ENCODE measurements at places on chromosomes 5 and 9.

GRCh38 chr5:146680846-146681584, 165.0 kb upstream of the GPR151 start:
- no peak for DNase-seq

DNA sequence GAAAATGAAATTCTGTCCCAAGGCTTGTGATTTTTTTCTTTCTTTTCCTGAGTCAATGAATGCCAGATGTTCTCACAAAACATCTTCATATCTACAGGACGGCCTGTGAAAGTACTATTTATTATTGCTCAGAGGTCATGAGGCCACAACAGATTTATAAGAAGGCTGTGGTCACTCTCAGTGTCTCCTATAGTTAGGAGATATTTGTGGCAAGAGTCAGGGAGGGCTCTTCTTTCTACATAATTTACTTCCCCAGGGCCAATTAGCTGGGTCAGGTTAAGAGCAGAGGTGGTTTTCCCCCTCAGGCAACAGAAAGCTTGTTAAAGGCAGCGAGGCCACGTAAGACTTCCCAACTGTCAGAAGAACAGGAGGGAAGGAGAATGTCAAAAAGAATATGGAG, 248.7 kb downstream of the SLIT3 start:
- no peak for DNase-seq

GRCh38 chr5:59725392-59725767, 168.1 kb downstream of the PDE4D start:
- no peak for DNase-seq

GRCh38 chr9:129938291-129938979, 103.2 kb downstream of the USP20 start:
- DNase-seq = no peak

- DNase-seq = no peak
Measured at GRCh38 chr9:99561961-99562565, 259.6 kb upstream of the NR4A3 start.

GRCh38 chr5:59976342-59976741, 82.8 kb upstream of the PDE4D start:
- DNase-seq = no peak

DNA sequence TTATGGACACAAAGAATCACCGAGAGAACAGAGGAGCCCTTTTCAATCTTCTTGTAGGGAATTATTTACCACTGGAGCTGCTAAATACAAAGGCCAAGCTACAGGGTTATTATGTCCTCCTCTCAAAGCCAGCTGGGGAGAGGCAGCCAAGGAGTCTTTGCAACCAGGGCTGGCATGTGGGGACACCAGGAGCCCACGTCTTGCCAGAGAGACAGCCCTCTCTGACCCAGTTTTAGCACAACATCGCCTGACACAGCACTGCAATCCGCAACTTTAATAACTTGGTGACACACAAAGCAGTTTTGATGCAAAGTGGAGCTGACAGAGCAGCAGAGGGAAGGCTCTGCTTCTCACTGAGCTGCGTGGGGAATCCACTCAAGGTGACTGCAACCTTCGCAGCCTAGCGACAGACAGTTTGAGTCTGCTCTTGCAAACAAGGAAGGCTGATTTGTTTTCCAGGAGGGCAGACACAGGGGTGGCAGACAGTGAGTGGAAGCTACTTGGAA, 33.6 kb downstream of the TLR4 start:
- no peak for DNase-seq

DNA sequence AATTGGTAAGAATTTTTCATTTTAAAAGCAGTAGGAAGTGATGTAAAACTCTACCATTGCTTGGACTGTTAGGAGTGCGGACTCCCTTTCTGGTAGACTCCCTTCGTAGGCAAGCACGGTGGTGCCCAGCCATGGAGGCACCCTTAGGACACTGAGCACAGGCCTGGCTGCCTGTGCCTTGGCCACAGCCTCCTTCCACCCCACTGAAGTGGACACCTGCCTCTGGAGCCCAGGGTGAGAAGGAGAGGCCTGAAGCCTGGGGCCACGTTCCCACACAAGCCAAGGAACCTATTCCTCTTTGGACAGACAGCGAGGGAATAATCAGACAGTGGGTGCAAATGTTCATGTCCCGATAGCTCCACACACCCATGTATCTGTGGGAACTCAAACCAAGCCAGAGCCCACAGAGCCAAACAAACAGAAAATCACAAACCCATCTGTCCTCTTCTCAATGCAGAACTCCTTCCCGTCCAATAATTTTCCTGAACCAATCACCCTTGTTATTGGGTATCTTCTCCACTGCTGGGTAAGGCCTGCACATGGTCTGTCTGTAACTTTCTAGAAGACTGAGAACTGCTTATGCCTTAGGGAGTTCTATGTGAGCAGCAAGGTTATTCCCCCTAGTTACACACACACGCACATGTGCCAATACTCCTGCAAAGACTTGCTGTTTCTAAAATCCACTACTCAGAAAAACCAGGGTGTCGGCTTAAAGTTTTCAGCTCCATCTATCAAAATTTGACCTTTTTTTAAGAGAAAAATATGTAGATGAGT, 45.2 kb downstream of the UBE2QL1 start:
- DNase-seq = no peak

- no peak for DNase-seq
Measured at GRCh38 chr5:43371821-43372220, 40.4 kb downstream of the CCL28 start.

DNA sequence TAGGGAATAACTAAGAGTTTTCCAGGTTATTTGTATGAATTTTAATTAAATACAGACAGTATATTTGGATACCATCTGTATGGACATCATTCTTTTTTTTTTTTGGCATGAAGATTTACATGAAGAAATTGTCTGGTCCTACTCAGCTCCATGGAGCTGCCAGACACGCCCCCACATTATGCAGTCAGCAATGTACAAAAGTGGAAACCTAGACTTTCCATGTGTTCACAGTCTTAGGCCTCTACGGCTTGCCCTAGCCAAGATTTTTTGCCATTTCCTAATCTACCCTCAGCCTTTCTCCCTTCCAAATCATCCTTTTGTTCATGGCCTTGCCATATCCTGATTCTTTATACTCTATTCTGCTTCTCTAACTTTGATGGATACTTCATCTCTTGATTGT, 207.1 kb downstream of the SGCD start:
- DNase-seq = no peak

GRCh38 chr5:123719004-123719403, 207.0 kb downstream of the CSNK1G3 start:
- no peak for DNase-seq

- DNase-seq = no peak
Measured at GRCh38 chr9:127575875-127576778, 36.0 kb upstream of the STXBP1 start.

DNA sequence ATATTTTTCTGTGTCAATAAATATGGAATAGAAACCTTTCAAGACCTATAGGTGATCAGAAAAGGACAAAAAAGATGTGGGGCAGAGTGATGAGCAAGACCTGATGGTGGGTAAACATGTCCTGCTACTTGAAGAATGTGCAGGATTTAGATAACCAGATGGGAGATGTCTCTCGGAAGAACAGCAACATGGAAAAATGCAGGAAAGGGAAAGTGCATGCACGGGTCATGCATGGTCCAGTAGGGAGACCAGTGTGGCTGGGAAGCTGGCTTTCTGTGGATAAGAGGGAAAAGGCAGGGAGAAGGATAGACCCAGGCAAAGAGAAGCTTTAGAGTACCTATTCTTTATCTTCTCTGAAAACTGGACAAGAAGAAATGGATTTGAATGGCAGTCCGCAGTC, 7.1 kb upstream of the CAST start:
- no peak for DNase-seq

DNA sequence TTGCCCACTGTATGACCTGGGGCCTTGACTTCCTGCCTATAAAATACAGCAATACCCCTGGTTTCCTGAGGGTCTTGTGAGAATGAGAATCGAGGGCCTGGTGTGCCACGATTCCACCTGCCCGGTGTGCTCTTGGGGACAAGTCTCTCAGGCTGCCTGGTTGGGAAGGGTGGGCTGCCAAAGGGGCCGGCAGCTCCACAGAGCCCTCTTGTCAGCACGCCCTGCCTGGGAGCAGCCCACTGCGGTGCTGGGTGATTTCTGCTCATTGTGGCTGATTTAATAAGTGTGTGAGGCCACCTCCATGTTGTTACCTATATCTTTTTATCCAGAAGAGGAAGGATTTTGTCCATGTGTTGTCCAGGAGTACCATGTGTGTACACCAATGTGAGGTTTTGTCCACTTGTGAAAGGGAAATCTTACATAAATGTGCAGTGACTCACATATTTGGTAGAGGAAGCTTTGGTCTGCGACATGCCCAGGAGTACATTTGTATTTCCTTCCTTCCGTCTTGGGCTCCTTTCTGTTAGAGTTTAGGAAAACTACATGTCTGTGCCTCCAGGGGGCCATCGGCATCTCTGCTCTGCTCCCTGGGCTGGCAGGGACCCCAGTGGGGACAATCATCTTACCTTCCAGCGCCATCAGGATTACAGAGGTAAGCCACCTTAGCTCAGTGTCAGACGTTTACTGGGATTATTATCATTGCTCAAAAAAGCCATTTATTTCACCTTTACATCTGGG, 108.6 kb downstream of the PHF2 start:
- DNase-seq = no peak

GRCh38 chr5:7926720-7927119, 57.8 kb downstream of the MTRR start:
- DNase-seq = no peak

- DNase-seq = no peak
Measured at GRCh38 chr9:130429381-130429780, 15.4 kb upstream of the ASS1 start.

- no peak for DNase-seq
Measured at GRCh38 chr9:98099898-98100297, 19.1 kb downstream of the TRIM14 start.

- DNase-seq = no peak
Measured at GRCh38 chr5:111680737-111681413, 76.1 kb downstream of the NREP start.

- no peak for DNase-seq
Measured at GRCh38 chr5:140109018-140109758, 4.7 kb upstream of the PURA start.

GRCh38 chr5:155082401-155082800, 68.8 kb downstream of the KIF4B start:
- no peak for DNase-seq

DNA sequence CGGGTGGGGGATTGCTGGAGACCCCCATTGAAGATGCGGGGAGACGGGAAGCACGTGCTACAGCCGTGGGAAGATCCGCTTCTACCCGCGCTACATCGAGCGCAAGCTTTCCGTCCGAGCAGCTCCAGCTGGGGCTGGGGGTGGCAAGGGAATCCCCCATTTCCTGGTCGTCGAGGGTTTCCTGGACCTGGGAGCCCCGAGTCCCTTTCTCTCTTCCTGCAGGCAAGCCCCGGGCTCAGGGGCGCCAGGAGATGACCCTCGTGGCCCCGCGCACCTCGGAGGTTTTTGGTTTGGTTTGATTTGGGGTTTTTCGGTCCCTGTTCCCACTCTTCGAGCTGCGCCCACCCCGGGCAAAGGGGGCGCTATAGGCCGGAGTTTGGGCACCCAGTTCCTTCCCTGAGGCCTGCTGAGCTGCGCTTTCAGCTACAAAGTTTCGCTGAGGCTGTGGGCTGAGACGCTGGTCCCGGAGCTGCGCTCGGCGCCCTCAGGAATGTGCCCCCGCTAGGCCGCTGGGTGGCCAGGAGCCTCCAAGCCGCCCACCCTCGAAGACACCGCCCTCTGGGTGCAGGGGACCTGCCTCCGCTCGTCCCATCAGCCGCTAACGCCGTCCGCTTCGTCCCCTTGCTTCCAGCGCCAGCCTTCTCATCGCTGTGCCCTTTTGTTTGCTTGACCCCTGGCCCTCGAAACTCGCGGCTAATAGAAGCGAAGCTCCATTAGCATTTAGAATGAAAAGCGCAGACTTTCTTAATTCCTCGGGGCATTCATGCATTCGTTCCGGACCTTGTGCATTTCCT, 2.9 kb downstream of the NR4A3 start:
- peak; percentile 49 for DNase-seq

GRCh38 chr9:91948597-91949391, 1.2 kb downstream of the ROR2 start:
- DNase-seq = no peak
